Stimulated activated CD4-positive, alpha-beta T cell treated with anti-CD3 and anti-CD28 coated beads, Interleukin-4, amount 100 ng/mL, for 24 hours (primary cell): ENCODE measurements at places on chromosomes 1 and 21.

DNA sequence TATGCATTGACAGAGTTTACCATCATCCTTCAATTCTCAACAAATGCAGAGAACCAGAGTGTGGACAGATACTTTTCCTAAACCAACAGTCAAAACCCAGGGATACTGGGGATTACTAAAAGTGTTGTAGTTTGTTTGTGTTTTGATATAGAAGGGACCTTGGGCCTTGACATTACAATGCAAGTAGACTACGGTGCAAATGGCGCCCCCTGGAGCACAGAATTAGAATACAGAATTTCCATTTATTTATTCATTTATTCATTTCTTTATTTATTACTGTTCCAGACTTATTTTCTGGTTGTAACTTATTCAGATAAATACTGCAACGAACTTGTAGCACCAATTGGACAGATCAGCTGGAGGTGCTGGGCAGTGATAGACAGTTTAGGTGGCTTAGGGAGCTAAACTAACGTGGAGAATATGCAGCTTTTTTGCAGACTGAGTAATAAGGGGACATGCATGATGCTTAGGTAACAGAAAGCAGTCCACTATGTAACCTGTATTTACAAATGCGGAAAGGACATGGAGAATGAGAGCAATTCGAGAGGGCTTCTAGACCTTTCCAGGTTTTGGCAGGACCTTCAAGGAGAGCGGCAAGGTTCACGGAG is 42.6 kb downstream of the KIRREL1 start:
- no peak for DNase-seq

GRCh38 chr1:151277249-151277648 is 4.8 kb upstream of the ZNF687 start:
- DNase-seq = no peak

GRCh38 chr1:109306832-109307273 is at the start of gene MYBPHL:
Gene MYBPHL, minus strand, starts transcription at chr1:109307011. Its CDS starts 20 bp downstream, at chr1:109306991.
- no peak for DNase-seq

- no peak for DNase-seq
Measured at GRCh38 chr1:204355913-204356312, 3.8 kb downstream of the PLEKHA6 start.

- no peak for DNase-seq
Measured at GRCh38 chr1:149993181-149993580, 17.3 kb downstream of the OTUD7B start.
